Progenitor cell of endocrine pancreas (in vitro differentiated cells): ENCODE measurements at places on chromosomes 1 and 21.

DNA sequence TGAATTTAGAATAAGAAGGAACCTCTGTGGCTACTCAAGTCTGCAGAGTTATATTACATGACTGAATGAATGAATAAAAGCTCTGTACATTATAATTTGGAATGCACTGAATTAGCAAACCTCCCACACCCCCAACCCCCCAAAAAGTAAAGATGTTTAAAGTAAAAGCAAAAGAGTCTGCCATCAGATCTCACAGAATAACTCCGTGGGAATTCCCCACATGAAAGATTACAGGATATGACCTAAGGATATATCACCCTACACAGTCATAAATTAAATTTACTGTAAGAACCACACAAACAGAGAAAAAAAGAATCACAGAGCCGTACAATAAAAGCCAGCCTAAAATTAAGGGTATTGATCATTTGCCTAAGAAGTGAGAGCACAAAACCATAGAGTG lies 587.3 kb downstream of the PTPRC start:
- DNase-seq, result no peak

GRCh38 chr1:57711326-57711725 lies 287.5 kb upstream of the DAB1 start:
- no peak for DNase-seq

- DNase-seq, result no peak
Observed at GRCh38 chr21:37665230-37666024, 250.8 kb downstream of the KCNJ6 start.

- DNase-seq, result no peak
Observed at GRCh38 chr1:54342742-54343687, 63.2 kb downstream of the SSBP3 start.

GRCh38 chr21:26881504-26882228 lies 36.5 kb upstream of the ADAMTS1 start:
- DNase-seq, result no peak

- no peak for DNase-seq
Observed at GRCh38 chr1:41762251-41762650, 156.5 kb downstream of the HIVEP3 start.

- no peak for DNase-seq
Observed at GRCh38 chr1:10724948-10725847, 71.2 kb downstream of the CASZ1 start.
